ENCODE measurements at places on chromosomes 7 and 10.

DNA sequence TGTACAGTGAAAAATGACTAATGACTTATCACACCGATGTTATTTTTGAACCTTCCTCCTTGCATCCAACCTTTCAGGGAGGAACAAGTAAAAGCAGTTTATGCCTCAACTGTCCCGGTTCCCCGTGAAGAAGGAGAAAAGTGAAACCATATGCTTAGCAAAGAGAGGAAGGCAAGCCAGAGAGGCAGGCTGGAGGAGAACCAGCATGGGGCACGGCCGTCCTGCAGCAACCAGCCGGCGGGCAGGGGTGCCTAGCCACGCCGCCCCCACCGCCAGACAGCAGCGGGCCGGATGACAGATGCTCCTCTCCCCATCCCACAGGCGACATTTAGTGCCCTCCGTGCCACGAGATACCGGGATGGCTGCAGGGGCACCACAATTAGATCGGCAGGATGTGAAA lies 421.4 kb upstream of the MGMT start:
- no peak for DNase-seq

DNA sequence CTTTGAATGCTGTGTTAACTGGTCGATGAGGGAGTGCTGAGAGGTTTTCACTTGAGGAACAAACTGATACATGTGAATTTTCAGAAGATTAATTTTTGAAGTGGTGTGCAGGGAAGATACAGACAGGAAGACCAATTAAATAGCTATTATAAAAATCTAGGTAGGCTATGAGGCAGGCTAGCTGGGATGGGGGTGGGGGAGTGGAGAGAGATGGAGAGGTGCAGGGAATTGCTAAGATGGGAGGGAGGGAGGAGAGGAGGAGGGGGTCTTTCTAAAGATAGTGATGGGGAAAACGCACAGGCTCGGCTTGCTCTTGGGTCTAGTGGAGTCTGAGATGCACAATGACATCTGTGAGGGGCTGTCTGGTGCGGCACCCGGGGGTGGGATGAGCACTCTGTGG lies 15.2 kb downstream of the ATXN7L1 start:
- DNase-seq = no peak

DNA sequence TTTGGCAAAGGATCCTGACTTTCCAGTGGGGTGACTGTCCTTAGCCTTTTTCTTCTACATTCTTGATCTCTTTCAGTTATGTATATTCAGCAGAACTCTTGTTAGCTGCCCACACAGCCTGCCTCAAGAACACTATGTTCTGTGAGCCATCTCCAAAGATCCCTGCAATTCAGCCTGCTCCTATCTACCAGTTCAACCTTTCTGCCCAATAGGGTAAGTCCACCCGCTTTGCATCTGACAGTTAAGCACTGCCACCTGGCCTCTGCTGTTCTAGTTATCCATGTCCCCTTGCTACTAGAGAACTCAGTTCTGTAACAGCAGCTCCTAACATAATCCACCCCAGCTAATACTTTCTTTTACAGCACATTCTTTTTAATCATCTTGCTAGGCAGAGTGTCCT lies 13.5 kb downstream of the OR9A2 start:
- no peak for DNase-seq

DNA sequence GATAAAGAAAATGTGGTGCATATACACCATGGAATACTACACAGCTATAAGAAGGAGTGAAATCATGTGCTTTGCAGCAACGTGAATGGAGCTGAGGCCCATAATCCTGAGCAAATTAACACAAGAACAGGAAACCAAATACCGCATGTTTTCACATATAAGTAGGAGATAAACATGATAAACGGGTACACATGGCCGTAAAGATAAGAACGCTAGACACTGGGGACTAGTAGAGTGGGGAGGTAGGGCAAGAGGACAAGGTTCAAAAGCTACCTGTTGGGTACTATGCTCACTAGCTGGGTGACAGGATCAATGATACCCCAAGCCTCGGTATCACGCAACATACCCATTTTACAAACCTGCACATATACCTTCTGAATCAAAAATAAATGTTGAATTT lies 113.7 kb downstream of the CSTF2T start:
- DNase-seq = no peak

DNA sequence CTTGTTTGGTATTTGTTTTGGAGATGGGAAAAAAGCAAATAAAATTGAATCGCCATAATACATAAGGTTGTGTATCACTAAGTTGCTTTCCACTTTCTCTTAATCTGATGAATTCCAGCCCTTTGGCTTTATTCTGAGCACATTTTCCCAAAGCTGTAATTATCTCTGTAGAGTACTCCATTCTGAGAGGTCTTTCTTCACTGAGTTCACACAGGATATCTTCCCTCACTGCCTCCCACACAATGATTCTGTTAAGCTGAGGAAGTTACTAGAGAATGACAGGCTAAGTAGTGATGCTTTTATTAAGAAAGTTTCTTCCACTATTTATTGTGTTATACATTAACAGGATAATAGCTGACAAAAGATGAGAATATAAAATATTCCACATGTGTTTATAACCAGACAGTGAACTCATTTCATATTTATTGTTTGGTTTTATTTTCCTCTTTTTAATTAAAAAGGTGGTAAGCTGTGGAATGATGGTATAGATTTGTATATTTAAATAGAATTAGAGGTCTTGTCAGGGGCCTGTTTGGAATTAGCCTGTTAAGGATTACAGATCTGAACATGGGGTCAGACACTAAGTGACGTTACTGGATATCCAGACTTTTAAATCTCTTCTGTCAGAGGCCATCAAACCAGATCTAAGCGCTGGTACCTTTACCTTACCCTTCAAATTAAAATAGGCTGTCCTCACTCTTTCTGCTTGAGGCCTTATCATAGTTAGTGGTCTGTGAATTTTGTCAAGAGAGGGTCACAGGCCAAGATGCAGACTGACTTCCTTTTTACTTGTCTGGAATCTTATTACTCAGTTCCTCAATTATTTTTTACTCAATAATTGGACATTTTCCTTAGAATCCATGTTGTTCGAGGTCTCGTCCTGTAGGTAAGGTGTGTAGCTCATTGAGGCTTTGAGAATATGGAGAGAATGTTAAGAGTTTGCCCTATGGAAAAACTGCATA lies 8.4 kb downstream of the PLXDC2 start:
- no peak for DNase-seq

DNA sequence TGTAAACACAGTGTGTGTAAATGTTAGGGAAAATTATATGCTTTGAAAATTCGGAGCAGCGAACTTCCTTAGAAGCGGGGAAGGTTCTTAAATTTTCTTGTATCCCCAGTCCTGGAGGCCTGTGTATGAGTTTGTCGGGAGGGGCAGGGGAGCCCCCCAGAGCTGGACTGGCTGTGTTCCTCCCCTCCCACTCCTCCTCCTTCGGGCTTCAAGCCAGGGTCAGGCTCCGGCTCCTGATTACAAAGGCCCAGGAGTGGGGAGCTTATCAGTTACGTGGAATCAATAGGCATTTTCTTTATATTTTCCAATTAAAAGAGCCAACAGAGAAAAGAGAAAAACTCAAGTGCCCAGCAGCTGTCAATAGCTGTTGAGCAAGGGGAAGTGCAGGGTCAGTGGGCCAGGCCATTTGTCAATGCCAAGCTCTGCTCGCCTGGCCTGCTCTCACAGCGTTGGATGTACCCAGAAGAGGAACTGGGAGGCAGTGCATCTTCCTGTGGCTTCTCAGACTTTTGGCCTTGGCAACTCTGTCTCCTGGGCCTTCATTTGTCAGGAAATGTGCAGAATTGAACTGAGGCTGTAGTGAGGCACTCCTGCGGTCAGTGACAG lies 156.9 kb upstream of the PCBD1 start:
- no peak for DNase-seq

DNA sequence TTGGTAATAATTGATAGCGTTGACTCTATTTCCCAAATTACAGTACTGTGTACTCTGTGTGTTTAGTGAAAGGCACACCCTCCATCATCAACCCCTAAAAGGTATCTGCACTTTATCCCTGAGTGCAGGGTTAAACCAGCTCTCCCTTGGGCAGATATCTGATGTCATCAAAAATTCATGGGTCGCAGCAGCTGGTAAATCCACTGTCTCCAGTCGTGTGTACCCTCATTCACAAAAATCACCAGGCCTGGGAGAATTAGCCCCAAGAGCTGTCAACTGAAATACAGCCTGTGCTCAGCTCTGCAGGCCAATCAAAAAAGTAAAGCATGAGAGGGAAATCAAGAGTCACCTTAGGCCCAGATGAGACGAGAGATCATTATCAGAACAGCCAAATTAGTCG lies 103.7 kb downstream of the HIP1 start:
- no peak for DNase-seq

- no peak for DNase-seq
Measured at GRCh38 chr7:18570890-18571478, 75.4 kb downstream of the HDAC9 start.

GRCh38 chr10:10598297-10598696 lies 419.4 kb upstream of the CELF2 start:
- no peak for DNase-seq

DNA sequence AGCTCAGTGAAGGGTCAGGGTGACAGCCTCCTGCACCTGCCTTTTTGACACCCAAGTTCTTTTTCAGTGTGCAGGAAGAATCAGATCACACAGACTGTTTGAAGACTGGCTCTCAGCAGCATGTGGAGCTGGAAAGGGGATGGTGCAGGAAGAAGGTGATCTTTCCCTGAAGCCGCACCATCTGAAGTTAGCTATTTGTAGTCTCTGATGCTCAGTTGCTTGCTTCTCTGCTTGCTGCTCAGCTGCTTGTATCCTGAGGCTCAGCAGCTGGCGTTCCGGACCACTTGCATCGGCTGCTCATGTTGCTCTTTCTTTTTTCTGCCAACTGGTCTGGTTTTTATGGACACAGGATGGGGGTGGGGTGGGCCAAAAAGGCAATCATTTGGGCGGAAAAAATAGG lies 15.8 kb upstream of the DNMBP start:
- DNase-seq = no peak

- peak; percentile 64 for DNase-seq
Measured at GRCh38 chr7:64045301-64046040, at the start of gene ZNF727. ZNF727 (plus strand) TSS chr7:64045434; CDS start chr7:64045622, 188 bp downstream.

DNA sequence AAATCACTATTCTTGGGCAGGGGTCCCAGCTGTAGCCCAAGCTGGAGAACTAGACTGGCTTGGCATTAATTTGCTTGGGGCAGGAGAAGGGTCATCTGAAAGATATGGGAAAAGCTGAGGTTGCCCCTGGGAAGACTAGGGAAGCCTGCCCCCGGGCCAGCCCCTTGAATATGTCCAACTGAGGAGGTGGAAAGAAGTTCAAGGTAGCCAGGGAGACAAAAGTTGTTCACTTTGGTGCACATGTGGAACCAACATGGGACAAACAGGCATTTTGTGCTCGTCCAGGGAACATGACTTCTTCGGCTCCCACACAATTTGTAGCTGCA lies 1.4 kb upstream of the LRRC61 start:
- DNase-seq = no peak

DNA sequence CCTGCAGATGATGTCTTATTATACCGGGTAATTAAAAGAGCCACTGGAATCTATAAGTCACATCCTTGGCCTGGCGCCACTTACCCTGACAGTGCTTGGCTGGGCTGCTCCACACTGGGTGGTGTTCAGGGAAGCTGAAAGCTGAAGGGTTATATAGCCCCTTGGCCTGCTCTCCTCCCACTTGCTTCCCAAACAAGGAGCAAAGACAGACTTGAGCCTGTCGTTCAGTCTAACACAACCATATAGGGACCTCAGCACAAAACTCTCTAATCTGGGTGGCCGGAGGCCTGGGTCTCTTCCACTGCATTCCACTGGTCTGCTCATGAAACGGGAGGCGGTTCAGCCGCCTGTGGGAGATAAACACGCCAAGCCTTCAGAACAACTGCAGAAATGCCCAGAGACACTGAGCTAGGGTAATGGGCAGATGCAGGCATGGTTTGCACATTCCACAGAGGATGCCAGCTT lies at the start of gene ACTA2:
ACTA2 (minus strand) TSS at position 127 of the 465 bp plus-strand sequence. CDS start 3,843 bp downstream, outside the sequence.
- no peak for DNase-seq

DNA sequence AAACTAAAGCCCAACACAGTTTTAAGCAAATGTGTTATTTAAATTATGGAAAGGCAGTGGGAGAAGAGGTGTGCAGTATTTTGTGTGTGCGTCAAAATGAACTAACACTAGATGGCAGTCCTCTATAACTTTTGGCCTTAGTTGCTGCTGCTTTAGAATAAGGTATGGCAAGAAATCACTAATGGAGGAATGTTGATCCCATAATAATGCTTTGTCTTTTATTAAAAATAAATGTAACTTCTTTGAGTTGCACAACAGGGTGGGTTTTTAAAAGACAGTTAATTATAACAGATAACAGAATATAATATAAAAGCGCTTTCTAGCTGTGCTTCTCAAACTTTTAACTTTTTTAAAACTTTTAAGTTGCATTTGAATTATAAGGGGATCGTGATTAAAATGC lies 56.4 kb downstream of the BBS9 start:
- DNase-seq = peak; percentile 15

- no peak for DNase-seq
Measured at GRCh38 chr7:36775676-36776075, 51.4 kb upstream of the AOAH start.

GRCh38 chr10:108275895-108276685 lies 1111.6 kb upstream of the SORCS1 start:
- DNase-seq = no peak

- DNase-seq = no peak
Measured at GRCh38 chr7:41104631-41105030, 598.3 kb downstream of the INHBA start.

GRCh38 chr10:72740528-72740927 lies 48.6 kb downstream of the MCU start:
- DNase-seq = no peak

DNA sequence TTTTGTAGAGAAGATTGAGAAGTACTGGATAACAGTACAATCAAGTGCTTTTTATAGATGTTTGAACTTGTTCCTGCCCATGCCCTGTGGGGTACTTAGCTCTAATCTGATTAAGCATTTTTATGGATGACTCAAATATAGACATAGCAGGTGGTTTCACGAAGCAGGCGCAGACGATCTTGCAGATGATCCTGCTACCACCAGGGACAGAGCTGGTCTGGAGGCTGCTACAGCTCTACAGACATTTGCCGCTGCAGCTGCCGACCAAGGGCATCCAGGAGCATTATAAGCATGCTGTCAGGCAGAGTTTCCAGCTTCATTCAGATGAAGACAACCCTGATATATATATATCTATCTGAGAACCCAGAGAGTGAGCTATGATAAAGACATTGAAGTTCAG lies 650.4 kb downstream of the NXPH1 start:
- DNase-seq = no peak

GRCh38 chr7:56110611-56111010 lies 4.3 kb upstream of the CHCHD2 start:
- no peak for DNase-seq

- peak; percentile 87 for DNase-seq
Measured at GRCh38 chr7:76393116-76394031, 16.1 kb downstream of the SSC4D start.

- DNase-seq = no peak
Measured at GRCh38 chr7:47227762-47228177, 354.1 kb downstream of the TNS3 start.

- no peak for DNase-seq
Measured at GRCh38 chr7:28586736-28587135, 174.4 kb downstream of the CREB5 start.

GRCh38 chr10:96295475-96295874 lies 8.8 kb upstream of the DNTT start:
- no peak for DNase-seq

GRCh38 chr7:36203071-36203790 lies 50.2 kb downstream of the EEPD1 start:
- DNase-seq = no peak

Measured in naive B cell (primary cell).